Naive thymus-derived CD4-positive, alpha-beta T cell (primary cell): ENCODE measurements at places on chromosomes 5 and 9. TPM values are rescaled to one million over a fixed set of nuclear protein-coding genes. Genes with fewer than 3 reads are reported as not detected.

MEGF10 gene
- not detected for total RNA-seq

ESM1 gene
- total RNA-seq: not detected

ELOVL7 gene
- not detected for total RNA-seq

PCDHB3 gene
- total RNA-seq: not detected in 2 replicates

HACD4 gene
- 14.9 and 15.2 TPM in 2 replicates for total RNA-seq

DNA sequence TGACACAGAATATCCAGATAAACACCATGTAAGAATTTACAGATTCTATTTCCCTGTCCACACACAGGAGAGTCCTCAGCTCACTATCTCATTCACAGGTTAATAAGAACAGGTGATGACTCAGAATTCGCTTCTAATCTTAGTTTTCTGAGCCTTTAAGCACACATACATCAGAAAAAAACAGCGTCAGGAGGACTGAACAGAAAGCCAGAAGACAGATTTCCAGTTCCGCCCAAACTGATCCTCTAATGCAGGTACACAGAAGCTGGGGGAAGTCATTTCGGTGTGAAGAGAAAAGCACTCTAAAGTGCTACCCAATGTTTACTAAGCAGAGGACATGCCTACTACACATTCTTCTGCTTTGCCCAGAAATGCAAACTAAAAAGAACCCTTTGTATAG, 1.6 kb downstream of the CEMIP2 start:
- DNase-seq: peak; percentile 24

- no peak for DNase-seq
Observed at GRCh38 chr5:150989695-150990094, 30.7 kb upstream of the GPX3 start.

DNA sequence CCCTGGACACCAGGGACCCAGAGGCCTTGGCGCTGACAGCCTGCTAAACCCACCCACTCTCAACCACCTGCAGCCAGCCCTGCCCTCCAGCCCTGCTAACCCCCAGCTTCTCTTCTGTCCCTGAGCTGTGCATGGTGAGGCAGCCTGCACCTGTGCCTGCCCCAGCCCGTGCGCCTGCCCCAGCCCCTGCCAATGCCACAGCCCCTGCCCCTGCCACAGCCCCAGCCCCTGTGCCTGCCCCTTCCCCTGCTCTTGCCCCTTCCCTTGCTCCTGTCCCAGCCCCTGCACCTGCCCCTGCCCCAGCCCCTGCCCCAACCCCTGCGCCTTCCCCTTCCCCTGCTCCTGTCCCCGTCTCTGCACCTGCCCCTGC, 43.3 kb upstream of the IRX4 start:
- no peak for DNase-seq

DNA sequence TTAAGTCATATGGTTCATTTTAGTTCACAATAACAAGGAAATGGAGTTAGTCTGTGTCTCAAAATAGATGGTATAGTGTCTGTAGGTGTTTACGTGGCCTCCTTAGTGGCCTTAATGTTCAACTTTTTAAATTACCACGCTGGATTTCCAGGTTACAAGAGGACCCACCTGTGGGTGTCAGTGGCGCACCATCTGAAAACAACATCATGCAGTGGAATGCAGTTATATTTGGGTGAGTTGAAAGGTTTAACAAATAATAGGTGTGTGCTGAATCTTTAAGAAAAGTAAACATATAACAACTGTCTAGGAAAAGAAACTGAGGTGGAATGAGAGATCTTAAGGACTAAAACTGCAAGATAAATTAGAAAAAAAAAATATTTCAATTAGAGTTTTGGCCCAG, 2.9 kb downstream of the UBE2B start:
- DNase-seq: no peak

DNA sequence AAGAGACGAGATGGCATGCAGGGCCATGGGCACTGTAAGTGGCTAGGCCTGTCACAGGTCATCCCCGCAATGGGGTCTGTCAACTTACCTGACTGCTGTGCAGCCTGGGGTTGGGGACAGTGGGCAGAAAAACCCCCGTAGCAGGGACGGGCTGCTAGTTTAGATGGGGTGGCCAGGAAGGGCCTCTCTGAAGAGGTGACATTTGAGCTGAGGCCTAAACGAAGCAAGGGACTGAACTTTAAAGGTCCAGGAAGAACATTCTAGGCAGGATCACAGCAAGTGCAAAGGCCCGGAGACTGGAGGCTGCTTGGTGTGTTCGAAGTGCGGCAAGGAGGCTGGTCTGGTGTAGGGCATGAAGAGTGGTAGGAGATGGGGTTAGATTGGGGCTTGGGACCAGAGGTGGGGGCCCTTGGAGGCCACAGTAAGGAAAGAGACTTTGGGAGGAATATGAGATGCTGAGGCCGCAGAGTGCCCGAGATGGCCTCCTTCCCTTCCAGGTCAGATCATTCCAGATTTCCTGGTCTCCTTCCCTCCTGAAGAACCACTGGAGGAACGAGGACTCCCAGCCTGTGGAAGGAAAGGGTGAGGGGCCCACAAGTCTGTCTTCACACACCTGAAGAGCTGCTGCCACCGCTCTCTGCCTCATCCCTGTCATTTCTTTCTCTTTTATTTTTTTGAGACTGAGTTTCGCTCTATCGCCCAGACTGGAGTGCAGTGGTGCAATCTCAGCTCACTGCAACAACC, 37.9 kb upstream of the SH3PXD2B start:
- no peak for DNase-seq

- DNase-seq: no peak
Observed at GRCh38 chr5:9655641-9656040, 25.5 kb upstream of the TAS2R1 start.

DNA sequence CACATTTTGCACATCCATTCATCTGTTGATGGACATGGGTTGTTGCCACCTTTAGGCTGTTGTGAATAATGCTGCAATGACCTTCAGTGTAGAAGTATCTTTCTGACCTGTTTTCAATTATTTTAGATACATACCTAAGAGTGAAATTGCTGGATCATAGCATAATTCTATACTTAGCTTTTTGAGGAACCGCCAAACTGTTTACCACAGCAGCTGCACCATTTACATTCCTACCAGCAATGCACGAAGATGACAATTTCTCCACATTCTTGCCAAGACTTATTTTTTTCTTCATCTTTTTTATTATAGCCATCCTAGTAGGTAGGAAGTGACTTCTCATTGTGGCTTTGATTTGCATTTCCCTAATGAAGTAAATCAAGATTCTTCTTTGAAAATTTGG, 36.5 kb upstream of the ASTN2 start:
- DNase-seq: no peak

- DNase-seq: no peak
Observed at GRCh38 chr5:149853701-149854100, 90.9 kb downstream of the PDE6A start.

DNA sequence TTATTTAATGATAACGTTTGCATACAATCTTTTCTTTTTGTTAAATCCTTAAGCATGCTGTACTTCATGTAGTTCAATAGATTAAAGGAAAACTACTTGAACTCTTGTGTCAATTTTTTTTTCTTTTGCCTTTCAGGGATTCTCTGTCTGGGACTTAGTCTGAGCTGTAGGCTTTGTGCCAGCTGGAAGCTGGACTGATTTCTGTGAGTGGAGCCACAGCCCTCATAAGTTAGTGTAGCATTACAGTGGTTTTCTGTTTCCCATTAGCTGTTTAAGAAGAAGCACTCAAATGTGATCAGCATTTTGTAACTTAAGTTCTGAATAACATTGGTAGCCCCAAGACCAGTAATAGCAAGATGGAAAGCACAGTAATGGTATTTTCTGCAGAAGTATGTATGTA, 330.6 kb upstream of the MEF2C start:
- no peak for DNase-seq

DNA sequence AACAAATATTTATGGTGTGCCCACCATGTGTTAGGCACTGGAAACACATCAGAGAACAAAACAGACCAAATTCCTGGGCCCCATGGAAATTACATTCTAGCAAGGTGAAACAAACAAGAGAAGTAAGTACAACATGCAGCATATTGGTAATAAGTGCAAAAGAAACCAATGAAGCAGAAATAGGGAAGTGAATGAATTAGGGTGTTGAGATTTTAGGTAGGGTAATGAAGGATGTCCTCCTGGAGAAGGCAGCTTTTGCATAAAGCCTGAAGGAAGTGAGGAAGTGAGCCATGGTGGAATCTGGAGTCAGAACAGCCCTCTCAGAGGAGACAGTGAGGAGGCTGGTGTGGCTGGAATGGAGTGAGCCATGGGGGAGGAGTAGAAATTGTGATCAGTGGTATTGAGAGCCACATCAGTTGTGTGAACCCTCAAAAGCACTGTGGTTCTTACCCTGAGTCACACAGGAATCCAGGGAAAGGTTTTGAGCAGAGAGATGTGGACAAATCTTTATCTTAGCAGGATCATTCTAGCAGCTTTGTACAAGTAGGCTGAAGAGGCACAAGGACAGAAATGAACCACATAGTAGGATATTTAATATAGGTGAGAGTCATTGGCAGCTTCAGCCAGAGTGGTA, 52.7 kb upstream of the ARL15 start:
- no peak for DNase-seq

DNA sequence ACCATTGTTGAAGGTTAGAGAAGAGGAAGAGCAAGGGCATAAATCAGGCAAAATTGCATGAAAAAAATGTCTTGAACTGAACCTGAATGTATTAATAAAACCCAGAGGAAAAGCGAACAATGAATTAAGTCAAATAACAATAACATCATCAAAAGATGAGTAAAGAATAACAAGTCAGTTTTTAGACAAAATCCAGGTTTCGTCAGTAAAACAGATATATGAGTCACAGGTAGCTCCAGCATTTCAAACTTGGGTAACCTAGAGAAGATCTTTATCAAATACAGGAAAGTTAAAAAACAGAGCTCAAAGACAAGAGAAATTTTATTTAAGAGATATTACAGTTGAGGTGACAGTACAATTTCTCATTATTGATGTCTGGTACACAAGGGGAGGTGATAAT, 332.4 kb downstream of the EFNA5 start:
- no peak for DNase-seq

DNA sequence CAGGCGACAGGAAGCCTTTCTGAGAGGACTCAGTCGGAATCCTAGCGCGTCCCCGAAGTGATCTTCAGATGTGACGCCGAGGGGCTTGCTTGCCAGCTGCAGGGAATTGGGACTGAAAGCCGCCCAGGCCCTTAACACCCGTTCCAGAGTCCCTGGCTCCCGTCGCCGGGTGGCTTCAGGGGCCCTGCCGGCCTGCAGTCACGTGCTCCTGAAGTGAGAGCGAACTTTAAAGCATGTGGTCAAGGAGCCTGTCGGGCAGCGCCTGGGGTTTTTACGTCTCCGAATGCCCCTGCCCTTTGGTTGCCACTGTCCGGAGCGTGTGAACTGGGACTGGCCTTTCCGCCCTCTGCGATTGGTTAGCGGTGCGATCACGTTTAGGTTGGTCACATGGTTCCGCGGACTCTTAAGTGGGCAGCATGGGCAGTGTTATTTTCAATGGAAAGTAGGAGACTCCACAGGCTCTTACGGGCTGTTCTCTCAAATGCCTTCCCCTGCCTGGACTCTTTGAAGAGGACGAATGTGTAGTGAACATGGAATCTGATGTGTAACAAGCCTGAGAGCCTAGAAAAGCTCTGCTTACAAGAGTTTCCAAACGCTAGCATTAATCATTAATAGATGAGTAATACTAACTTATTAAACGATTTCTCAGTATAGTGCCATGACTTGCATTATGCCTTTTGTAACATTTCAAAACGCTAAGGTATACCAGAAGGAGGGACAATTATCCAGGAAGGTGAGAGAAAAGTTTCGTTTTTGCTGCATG, 1.9 kb downstream of the VLDLR start:
- DNase-seq: no peak
